G401 (cell line): ENCODE measurements at places on chromosomes 12 and 14. TPM values are rescaled to one million over a fixed set of nuclear protein-coding genes. Genes with fewer than 3 reads are reported as not detected.

Gene GPRC5D
- not detected in 2 replicates for total RNA-seq

Gene DPF3
- total RNA-seq = not detected in 2 replicates

Gene C12orf42
- not detected in 2 replicates for total RNA-seq

Gene LTBP2
- total RNA-seq = 30.0 and 33.4 TPM in 2 replicates

Gene MYH7
- not detected in 2 replicates for total RNA-seq

Gene LRTM2
- total RNA-seq = not detected in 2 replicates

Gene KLRK1
- not detected in 2 replicates for total RNA-seq

Gene BCL11B
- total RNA-seq = not detected in 2 replicates

Gene TAS2R42
- total RNA-seq = not detected in 2 replicates

GRCh38 chr12:128600886-128601285 lies 222.9 kb downstream of the SLC15A4 start:
- DNase-seq = no peak

GRCh38 chr14:89129570-89129969 lies 287.5 kb downstream of the FOXN3 start:
- peak; percentile 33 for DNase-seq

- peak; percentile 66 for DNase-seq
Observed at GRCh38 chr12:76030341-76031080, 1.1 kb downstream of the PHLDA1 start.

DNA sequence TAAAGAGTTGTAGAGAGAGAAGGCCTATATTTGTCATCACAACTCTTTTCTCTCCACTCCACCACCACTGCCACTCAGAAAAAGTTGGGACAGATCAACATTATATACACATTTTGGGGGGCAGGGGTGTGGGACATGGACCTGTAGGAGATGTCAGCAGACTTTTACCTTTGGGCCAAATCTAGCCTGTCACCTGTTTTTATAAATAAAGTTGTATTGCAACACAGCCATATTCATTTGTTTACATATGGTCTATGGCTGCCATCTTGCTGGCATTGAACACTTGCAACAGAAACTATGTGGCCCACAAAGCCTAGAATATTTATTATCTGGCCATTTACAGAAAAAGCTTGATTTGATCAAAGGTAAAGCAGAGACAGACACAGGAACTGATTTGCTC lies 250.7 kb downstream of the BTG1 start:
- DNase-seq = no peak

- no peak for DNase-seq
Observed at GRCh38 chr12:53201639-53202038, 5.4 kb downstream of the ITGB7 start.

DNA sequence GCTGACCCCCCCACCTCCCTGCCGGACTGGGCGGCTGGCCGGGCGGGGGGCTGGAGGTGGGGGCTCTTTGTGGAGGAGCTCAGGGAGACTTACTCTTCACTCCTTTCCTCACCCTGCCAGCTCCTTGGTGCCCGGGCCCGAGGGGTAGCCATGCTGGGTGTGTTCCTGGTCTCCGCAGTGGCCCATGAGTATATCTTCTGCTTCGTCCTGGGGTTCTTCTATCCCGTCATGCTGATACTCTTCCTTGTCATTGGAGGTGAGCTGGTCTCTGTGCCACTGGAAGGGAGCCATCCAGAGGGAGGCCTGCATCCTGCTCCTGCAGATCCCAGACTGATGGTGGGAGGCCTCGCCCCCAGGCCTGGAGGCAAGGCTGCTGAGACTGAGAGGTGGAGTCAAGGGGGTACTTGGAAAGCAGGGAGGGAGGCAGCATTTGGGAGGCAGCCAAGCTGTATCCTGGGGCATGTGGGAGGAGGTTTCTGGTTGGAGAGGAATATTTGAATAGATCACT lies 19.7 kb downstream of the SOAT2 start:
- DNase-seq = no peak

- DNase-seq = no peak
Observed at GRCh38 chr12:94012590-94012989, 135.8 kb upstream of the PLXNC1 start.

DNA sequence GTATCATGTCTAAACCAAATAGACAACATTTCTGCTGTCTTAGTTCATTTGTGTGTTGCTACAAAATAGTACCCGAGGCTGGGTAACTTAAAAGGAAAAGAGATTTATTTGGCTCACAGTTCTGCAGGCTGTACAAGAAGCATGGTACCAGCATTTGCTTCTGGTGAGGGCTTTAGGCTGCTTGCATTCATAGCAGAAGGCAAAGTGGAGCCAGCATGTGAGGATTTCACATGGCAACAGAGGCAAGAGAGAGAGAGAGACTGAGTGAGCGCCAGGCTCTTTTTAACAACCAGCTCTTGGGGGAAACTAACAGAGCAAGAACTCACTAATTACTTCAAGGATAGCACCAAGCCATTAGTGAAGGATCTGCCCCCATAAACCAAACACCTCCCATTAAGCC lies 271.4 kb upstream of the SRRM4 start:
- no peak for DNase-seq

- DNase-seq = no peak
Observed at GRCh38 chr12:98085046-98085755, 430.2 kb upstream of the TMPO start.

- DNase-seq = no peak
Observed at GRCh38 chr12:120941846-120942405, 36.4 kb upstream of the HNF1A start.

GRCh38 chr14:68650404-68650994 lies 142.4 kb downstream of the ZFP36L1 start:
- no peak for DNase-seq

GRCh38 chr14:67240168-67240932 lies 885 bp upstream of the PALS1 start:
- peak; percentile 46 for DNase-seq

DNA sequence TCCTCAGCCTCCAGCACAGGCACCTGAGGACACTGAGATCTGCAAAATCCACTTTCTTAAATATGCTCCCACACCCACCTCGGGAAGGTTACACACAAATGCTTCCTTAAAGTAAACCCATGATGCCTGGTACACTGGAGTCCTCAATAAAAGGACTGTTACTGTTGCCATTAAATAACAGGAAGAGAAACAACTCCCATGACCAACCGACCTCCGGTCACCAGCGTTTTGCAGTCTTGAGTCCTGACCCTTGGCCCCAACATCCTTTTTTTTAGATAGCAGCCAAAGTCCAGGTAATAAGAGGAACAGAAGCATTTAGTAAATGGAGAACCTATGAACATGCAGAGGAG lies 42.4 kb downstream of the ITPK1 start:
- no peak for DNase-seq

DNA sequence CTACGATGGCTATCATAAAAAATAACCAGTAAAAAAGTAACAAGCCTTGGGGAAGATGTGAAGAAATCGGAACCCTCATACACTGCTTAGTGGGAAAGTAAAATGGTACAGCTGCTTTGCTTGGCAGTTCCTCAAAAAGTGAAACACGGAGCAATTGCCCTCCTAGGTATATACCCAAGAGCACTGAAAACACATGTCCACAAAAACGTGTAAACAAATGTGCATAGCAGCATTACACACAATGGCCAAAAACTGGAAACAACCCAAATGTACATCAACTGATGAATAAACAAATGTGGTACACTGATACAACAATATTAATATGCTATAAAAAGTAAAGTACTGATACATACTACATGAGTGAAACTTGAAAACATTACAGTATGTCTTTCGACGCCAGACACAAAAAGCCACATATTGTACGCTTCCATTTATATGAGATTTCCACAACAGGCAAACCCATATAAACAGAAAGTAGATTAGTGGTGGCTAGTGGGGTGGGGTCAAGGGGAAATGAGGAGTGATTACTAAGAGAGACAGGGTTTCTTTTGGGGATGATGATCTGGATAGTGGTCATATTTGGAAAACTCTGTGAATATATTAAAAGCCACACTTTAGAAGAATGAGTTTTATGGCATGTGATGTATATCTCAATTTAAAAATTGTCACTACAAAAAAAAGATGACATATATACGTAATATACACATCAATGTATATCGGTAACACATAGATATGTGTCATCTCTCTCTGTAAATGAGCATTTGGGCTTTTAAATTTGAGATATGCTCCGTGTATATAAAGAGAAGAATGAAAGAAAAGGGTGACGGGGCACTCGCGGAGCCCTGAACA lies 996 bp downstream of the SLC41A2 start:
- DNase-seq = peak; percentile 52

- DNase-seq = no peak
Observed at GRCh38 chr12:64691795-64692583, 67.2 kb downstream of the GNS start.

DNA sequence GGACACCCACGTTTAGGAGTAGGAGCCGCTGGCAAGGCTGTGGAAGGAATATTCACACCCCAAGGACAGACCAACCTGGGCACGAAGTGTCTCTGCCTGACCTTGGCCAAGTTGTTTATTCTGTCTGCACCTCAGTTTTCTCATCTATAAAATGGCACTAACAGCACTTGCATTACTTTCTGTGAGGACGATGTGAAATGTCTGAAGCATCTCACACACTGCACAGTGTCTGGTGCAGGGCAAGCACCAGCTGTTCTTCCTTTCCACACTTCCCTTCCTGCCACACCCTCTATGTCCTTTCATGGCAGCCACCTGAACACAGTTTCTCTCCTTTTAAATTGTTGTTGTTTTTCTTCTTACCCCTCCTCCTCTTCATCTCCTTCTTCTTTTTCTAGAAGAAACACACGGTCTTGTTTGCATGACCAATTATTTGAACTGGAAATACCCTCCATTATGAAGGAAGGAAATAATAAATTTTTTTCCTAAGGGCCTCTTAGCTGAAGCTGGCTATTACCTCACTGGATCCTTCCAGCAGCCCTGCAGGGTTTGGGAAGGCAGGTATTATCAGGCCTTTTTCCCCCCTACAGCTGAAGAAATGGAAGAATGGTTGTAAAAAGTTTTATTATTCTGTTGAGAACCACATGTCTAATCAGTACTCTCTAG lies 42.9 kb upstream of the ATP23 start:
- no peak for DNase-seq

DNA sequence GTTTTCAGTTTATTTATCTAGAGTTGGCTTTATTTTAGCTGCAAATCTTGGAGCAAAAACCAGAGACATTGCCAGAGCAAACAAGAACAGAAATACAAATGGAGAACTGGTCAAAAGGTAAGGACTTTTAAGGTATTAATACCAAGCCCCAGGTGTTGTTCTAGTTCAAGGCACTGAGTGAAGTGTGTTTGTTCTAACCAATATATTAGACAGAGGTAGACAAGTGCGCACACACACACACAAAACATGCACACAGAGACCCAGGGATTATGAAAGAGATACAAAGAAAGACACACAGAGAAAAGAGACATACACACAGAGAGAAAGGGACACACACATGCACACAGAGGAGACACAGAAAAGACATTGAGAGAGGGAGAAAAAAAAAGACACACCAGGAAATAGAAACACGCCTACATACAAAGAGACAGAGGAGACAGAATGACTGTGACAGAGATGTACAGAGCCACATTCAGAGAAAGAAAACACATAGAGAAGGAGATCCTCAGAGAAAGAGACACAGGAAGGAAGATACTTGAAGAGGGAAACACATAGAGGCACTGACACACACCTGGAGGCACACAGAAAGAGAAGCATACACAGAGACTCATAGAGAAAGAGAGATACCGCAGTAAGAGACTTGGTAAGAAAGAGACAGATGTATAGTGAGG lies 50.2 kb downstream of the MIPOL1 start:
- no peak for DNase-seq

DNA sequence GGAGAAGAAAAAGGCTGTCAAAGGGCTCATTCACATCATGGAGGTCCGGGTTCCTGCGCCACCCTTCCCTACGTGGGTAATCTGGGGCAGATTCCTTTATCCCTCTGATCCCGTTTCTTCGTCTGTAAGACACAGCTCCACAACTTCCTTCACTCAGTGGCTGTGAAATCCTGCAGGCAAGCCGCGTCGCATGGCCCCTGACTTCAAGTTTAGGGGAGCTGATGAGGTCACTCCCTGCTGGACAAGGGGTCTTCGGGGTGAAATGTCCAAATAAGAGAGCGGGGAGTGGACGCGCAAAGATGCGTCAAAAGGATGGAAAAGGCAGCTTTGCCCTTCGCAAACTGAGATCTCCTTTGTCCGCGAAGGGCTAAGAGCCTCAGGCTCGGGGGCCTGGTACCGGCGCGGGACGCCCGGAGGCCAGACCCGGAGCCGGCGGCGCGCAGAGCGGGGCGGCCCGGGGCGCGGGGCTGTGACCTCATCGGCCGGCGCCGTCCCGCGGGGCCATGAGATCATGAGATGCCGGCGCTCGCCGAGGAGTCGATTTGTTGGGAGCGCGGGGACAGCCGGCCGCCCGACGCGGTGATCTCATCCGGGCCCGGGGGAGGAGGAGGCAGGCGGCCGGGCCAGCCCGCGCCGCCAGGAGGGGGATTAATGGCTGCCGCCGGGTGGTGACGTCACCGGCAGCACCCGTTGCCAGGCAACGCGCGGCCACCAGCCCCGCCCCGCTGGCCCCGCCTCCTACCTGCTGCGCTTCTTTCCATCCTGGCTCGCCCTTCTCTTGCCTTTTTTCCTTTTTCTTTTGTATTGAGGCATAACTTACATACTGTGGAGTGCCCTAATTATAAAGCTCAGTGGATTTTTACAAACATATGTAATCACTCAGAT lies 62.1 kb downstream of the HRK start:
- DNase-seq = peak; percentile 93

- no peak for DNase-seq
Observed at GRCh38 chr12:83361475-83361874, 674.8 kb downstream of the TMTC2 start.

- no peak for DNase-seq
Observed at GRCh38 chr12:121724925-121725324, 12.4 kb downstream of the TMEM120B start.

DNA sequence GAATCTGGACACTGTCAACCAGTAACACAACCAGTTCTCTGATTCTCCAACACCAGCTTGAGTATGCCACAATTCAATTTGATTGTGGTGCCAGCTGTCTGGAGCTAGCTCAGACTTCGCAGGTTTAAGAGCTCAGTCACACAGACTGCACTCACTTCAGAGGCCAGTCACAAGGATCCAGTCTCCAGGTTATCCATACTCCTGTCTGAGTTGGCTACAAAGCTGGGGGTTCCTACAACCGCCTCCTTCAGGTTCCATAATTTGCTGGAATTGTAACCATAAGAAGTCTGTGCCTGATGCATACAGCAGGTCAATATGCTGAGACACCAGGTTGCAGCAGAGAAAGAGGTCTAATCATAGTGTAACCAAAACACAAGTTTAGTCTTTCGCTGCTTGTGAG lies 70.5 kb upstream of the CPSF6 start:
- DNase-seq = no peak

GRCh38 chr12:15627995-15628945 lies 160.9 kb downstream of the EPS8 start:
- DNase-seq = no peak

DNA sequence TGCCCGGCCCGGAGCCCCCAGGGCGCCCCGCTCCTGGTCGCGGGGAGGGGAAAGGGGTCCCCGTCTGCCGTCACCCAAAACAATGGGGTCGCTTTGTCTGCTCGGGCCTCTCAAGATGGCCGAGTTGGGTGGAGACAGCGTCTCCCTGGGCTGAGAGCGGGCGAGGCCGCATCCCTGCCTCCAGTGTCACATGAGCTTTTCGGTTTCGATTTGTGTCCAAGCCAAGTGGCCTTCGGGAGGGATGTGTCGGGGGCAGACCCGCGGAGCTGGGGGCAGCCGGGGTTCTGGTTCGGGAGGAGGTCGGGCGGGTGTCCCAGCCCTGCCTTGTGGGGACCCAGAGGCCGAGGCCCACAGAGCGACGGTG lies 790 bp downstream of the DYNC1H1 start:
- peak; percentile 64 for DNase-seq

- no peak for DNase-seq
Observed at GRCh38 chr12:19665121-19665900, 226.0 kb downstream of the AEBP2 start.

- peak; percentile 21 for DNase-seq
Observed at GRCh38 chr14:90405101-90405500, 8.3 kb downstream of the CALM1 start.

GRCh38 chr14:70755655-70756054 lies 53.7 kb downstream of the MAP3K9 start:
- no peak for DNase-seq
